ENCODE measurements at places on chromosomes 7 and 10. TPM values are rescaled to one million over a fixed set of nuclear protein-coding genes. Genes with fewer than 3 reads are reported as not detected.

The CCDC172 gene
- polyA plus RNA-seq, result not detected

The ZNF22 gene
- polyA plus RNA-seq, result 42.9 TPM

The C7orf57 gene
- not detected for polyA plus RNA-seq

The ARMC3 gene
- 0.10 TPM for polyA plus RNA-seq

The DYDC2 gene
- polyA plus RNA-seq, result not detected

The GPR26 gene
- not detected for polyA plus RNA-seq

The KLLN gene
- 0.25 TPM for polyA plus RNA-seq

The LRRTM3 gene
- polyA plus RNA-seq, result not detected

The AKR1C4 gene
- not detected for polyA plus RNA-seq

The NAT16 gene
- polyA plus RNA-seq, result not detected

The ZNF735 gene
- polyA plus RNA-seq, result not detected

The ERV3-1 gene
- polyA plus RNA-seq, result 13.9 TPM

The BTBD16 gene
- polyA plus RNA-seq, result not detected

The SLC25A40 gene
- 15.7 TPM for polyA plus RNA-seq

The TMEM273 gene
- polyA plus RNA-seq, result 137 TPM

The MBL2 gene
- polyA plus RNA-seq, result not detected

The VGF gene
- not detected for polyA plus RNA-seq

The NUPR2 gene
- not detected for polyA plus RNA-seq

The TCAF2 gene
- 2.4 TPM for polyA plus RNA-seq

The PTN gene
- not detected for polyA plus RNA-seq

The BTAF1 gene
- polyA plus RNA-seq, result 14.5 TPM

The PPP1R17 gene
- polyA plus RNA-seq, result not detected

The KIAA1549 gene
- polyA plus RNA-seq, result not detected

The KCNIP2 gene
- 14.5 TPM for polyA plus RNA-seq

The AZGP1 gene
- not detected for polyA plus RNA-seq

The KIF11 gene
- 0.68 TPM for polyA plus RNA-seq

The FANK1 gene
- not detected for polyA plus RNA-seq

The GDF2 gene
- polyA plus RNA-seq, result not detected

The SAMD9L gene
- polyA plus RNA-seq, result 57.3 TPM

The CALML3 gene
- not detected for polyA plus RNA-seq

The MNX1 gene
- not detected for polyA plus RNA-seq

The SLC18A3 gene
- polyA plus RNA-seq, result not detected

The GRM8 gene
- polyA plus RNA-seq, result not detected

The KLHDC10 gene
- 2.1 TPM for polyA plus RNA-seq

The DCLRE1C gene
- 49.7 TPM for polyA plus RNA-seq

The SH2D4B gene
- polyA plus RNA-seq, result not detected

The CDK1 gene
- polyA plus RNA-seq, result 0.46 TPM

The ASB10 gene
- not detected for polyA plus RNA-seq

The PCBD1 gene
- polyA plus RNA-seq, result 27.2 TPM

The H2BK1 gene
- polyA plus RNA-seq, result not detected

Data from IgD-negative memory B cell (primary cell).